GM13976 (cell line): ENCODE measurements at places on chromosomes 5 and 9.

- DNase-seq, result no peak
Measured at GRCh38 chr5:171639966-171640365, 145.7 kb upstream of the SMIM23 start.

- no peak for DNase-seq
Measured at GRCh38 chr9:90891308-90892040, 89.9 kb downstream of the SYK start.

DNA sequence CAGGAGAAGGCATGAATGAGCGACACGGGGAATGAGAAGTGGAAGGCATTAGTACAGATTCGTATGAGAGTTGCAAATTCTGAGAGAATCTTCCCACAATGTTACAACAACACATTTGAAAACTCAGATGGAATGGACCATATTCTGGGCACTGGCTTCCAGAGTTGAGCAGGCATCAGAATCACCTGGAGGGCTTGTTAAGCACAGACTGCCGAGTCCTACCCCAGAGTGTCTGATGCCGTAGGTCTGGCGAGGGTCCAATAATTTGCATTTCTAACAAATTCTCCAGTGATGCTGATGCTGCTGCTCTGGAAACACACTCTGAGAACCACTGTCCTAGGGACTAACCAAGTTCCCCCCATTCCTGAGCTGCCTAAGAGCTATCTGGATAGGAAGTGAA is 2.9 kb upstream of the TLX3 start:
- no peak for DNase-seq

GRCh38 chr5:145811834-145812625 is 23.1 kb downstream of the PRELID2 start:
- no peak for DNase-seq

DNA sequence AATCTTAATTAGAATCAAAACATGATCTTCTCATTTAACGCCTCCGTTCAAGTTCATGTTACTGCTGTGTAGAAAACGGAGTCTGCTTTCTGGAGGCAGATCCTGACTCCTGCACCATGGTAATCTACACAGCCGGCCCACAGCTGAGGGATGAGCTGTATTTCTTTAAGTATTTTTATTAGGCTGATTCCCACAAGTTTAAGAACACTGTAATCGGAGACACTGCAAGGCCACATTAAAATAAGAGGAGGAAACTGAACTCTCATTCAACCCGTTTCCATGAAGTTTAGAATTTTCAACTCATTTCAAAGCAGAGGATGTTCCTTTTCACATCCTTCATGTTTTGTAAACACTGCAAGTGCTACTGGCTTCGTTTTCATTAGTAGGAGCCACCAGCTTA is 372.2 kb downstream of the NFIB start:
- DNase-seq, result no peak

DNA sequence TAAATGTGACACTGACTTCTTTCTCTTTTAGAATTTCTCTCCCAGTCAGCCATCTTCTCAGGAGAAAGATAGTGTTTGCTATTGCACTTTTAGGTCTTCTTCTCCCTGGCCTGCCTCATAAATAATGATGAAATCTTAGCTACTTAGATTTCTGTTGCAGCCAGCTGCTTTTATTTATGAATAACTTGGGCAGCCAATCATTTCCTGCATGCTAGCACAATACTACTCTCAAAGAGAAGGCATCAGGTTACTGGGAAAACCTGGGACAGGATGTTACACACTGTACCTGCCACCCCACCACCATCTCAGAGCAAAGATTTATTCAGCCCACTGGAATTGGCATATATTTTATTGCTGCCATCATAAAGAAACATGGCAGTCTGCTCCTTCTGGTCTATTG is 266.6 kb downstream of the PRELID2 start:
- no peak for DNase-seq

- no peak for DNase-seq
Measured at GRCh38 chr5:72183101-72183520, 75.8 kb downstream of the MAP1B start.

DNA sequence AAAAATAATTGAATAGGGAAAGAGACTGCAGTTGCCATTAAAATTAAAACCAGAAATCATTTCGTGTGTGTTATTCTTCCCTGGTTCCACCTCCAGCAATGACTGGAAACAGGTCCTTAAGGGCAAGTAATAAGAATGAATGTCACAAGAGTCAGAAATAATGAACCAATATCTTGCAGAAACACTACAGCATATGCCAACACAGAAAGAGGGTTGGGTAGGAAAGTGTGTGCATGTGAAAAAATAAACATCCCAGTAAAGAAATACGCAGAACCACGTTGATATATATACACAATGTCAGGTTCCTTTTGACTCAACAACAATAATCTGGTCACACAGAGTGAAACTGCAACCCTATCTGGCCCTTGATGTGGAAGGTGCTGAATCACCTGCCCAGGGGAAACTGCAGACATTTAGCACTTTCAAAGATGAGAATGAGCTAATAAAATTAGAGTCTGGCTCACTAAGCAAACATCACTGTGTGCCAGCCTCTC is 15.0 kb downstream of the HMHB1 start:
- DNase-seq, result peak; percentile 52

DNA sequence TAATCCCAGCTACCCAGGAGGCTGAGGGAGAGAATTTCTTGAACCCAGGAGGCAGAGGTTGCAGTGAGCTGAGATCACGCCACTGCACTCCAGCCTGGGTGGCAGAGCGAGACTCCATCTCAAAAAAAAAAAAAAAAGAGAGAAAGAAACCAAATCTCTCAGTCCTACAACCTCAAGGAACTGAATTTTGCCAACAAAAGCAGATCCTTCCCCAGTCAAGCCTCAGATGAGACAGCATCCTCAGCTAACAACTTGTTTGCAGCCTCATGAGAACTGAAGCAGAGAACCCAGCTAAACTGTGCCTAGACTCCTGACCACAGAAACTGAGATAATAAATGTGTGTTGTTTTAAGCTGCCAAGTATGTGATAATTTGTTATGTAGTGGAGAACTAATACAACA is 7.5 kb upstream of the IL6ST start:
- DNase-seq, result no peak

- DNase-seq, result no peak
Measured at GRCh38 chr9:13034694-13035002, 244.8 kb downstream of the MPDZ start.

- peak; percentile 78 for DNase-seq
Measured at GRCh38 chr5:176658007-176658599, 10.8 kb downstream of the TSPAN17 start.

DNA sequence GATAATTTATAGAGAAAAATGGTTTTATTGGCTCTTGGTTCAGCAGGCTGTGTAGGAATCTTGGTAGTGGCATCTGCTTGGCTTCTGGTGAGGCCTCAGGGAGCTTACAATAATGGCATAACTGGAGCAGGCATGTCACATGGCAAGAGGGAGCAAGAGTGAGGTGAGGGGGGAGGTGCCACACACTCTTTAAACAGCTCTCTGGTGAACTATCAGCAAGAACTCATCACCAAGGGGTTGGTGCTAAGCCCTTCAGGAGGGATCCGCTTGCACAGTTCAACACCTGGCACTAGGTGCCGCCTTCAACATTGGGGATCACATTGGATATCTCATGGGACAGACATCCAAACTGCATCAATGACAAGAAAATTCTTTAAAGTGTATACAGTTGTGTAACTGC is 10.5 kb downstream of the GPBP1 start:
- DNase-seq, result no peak
